Pancreas (tissue), 10 donors: ENCODE measurements at places on chromosomes 4 and X.

- no peak for DNase-seq
Measured at GRCh38 chr4:75726577-75726976, 2.2 kb downstream of the USO1 start.

DNA sequence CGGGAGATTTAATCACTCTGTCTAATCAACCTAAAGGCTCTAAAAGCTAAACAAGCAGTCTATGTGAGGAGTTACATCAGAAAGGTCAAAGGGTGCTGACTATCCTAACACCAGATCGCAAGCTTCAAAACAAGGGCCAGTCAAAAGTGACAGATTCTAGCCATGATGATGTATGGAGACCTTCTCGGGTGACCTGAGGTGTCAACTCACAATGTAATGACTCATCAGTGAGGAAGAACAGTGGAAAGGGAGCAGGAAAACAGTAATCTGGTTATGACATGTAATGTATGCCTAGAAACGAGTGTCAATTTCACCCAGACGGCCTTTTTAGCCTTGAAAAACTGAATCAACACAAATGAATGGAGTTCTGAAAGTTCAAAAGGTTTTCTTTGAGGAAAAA, 375.3 kb downstream of the IDS start:
- DNase-seq, result no peak

DNA sequence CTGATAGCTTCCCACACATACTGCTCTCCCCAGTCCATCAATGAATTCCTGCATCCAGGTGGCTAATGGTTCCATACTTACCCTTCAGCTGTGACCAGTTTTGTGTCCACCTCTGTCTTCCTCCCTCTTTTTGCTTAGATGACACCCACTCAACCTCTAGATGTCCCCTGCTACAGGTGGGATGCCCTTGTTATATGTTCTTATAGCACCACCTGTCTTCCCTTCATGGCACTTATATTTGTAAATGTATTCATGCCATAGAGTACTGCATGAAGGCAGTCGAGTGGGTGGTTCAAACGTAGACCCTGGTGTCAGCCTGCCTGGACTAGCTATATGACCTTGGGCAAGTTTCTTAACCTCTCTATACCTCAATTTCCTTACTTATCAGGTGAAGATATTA, 6.5 kb upstream of the USP46 start:
- no peak for DNase-seq

GRCh38 chr4:115780835-115781234, 667.4 kb upstream of the NDST4 start:
- DNase-seq, result no peak

GRCh38 chrX:2464677-2465166, 36.1 kb downstream of the DHRSX start:
- no peak for DNase-seq

DNA sequence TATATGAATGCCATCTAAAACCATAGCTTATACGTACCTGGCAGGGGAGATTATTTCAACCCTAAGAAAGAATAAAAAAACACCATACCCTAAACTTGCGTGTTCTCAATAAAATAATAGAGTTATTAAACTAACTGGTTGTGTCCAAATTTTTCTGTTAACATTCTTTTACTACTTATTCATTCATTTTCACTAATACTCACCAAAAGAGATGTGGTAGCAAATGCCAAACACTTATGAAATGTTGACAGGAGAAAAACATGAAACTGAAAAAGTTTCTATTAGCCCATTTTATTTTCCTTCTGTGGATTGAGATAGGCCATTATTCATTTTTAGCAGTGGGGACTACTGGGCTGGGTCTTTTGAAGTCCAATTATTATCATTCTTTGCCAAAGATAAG, 102.0 kb downstream of the TSPAN5 start:
- DNase-seq, result no peak

GRCh38 chr4:152901205-152901604, 34.9 kb upstream of the FHDC1 start:
- no peak for DNase-seq

DNA sequence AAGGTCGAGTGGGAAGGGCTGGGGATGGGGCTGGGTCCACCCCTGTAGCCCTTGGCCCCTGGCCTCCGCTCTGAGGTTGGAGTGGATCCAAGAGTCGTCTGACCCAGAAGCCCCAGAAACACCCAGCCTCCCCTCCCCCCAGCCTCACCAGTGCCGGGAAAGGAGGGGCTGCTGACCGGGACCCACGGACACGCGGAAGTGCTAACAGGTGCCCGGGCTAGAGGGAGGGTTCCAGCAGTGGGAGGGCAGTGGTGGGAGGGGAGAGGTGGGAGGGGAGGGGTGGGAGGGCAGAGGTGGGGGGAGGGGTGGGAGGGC, 131.8 kb upstream of the NKX1-1 start:
- DNase-seq, result peak; percentile 12

DNA sequence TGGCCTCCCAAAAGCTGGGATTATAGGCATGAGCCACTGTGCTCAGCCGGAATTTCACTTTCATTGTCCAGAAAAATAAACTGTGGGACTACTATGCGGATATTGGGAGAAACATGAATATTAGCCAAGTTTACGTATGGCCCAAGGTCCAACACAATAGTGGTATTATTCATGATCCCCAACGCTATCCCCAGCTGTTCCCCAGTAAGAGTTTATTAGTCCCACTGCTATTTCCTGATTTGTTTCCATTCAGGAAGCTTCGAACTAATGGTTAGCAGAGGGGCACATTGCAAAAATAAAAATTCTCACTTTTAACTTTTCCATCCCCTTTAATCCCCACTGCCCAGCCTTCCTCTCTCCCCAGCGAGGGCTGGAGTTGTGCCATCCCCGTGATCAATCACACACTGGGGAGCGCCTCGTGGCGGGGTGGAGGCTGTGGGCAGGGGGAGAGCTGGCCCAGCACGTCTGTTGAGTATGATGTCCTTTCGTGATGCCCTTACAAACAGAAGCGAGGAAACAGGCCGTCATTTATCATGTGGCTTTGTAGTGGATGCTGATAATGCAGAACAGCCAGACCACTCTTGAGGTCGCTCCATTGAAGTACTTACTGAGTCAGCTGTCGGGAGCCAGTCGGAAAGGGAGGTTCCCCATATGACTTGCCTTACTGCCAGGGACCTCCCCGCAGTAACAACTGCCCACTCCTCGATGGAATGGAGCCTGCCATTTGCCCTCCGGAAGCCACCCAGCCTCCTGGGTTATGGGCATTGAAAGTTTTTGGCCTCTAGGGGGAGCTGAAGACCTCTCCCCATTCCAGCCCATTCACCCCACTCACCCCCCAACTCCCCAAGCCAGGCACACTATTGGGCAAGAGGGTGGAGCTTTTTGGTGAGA, 117.0 kb downstream of the KDR start:
- no peak for DNase-seq

DNA sequence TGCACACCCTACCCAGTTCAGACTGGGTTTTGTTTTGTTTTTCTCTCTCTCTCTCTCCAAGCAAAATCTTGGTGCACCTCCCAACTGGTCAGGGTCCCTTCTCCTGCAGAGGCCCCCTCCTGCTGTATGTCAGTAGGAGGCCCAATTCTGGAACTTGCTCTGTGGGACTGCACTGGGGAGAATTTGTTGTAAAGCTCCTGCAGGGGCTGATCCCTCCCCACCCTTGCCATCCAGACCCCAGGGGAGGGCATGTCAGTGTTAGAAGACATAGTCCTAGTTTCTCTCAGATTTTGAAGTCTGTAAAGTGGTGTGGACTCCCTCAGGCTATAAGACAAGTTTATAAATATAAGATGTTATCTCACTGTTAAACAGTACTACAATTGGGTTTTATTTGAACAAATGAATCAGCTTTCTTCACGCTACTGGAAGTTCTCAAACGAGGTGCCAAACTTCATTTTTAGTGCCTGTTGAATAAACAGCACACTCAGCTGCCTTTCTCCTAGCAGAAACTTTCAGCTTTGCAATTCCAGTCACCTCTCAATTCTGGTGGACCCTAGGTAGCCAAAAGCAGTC, 88.6 kb upstream of the FRMPD3 start:
- no peak for DNase-seq

GRCh38 chr4:106986486-106986885, 49.6 kb downstream of the DKK2 start:
- no peak for DNase-seq

DNA sequence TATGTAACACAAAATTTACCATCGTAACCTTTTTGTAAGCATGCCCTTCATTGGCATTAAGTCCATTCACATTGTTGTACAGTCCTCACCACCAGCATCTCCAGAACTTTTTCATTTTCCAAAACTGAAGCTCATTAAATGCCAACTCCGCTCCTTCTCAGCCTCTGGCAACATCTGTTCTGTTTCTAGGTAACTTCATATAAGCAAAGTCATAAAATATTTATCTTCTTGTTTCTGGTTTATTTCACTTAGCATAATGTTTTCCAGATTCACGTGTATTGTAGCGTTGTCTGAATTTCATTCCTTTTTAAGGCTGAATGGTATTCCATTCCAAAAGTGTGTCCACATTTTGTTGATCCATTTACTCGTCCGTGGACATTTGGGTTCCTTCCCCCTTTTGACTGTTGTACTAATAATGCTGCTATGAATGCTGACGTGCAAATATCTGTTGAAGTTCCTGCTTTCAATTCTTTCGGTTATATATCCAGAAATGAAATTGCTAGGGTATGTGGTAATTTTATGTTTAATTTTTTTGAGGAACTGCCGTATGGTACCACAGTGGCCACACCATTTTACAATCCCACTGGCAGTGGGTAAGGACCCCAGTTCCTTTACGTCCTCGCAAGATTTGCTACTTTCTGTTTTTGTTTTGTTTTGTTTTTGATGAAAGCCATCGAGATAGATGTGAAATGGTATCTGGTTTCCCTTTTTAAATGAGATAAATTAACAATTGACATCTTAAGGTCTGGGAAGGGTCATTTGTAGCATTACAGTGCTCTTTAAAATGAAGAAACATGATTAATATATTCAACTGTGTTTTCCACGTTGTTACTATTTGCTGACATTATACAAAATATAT, 63.4 kb downstream of the PTTG2 start:
- DNase-seq, result no peak

- no peak for DNase-seq
Measured at GRCh38 chrX:19883878-19884277, 3.5 kb downstream of the SH3KBP1 start.
